ENCODE measurements at places on chromosomes 16 and 17.
A peak's percentile ranks its signal among the peaks of the same experiment; 100 is the strongest.

DNA sequence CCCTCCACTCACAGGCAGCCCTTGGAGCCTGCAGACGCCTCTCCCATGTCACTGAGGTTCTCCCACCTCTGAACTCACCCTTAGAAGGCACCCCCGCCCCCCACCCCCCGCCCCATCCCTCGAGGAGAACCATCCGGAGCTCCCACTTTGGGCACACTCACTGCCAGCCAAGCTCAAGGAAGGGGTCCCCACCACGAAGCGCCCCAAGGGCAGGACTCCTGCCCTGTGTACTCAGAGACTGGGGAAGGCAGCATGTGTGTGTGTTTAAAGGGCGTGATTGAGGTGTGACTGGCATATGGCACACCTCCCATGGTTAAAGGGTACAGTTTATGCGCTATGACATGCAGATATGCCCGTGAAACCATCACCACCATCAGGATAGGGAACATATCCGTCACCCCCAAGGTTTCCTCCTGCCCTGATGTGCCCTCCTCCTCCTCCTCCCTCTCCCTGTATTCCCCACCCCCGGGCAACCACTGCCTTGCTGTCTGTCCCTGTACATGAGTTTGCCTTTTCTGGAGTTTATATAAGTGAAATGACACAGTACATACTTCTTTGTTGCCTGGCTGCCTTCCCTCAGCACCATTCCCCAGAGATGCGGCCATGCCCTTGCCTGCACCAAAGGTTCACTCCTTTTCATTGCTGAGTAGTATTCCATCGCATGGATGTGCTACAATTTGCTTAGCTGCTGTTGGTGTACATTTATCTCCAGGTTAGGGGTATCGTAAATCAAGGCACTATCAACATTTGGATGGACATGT is 14.0 kb upstream of the RBFOX3 start:
- DNase-seq, result peak; percentile 3

DNA sequence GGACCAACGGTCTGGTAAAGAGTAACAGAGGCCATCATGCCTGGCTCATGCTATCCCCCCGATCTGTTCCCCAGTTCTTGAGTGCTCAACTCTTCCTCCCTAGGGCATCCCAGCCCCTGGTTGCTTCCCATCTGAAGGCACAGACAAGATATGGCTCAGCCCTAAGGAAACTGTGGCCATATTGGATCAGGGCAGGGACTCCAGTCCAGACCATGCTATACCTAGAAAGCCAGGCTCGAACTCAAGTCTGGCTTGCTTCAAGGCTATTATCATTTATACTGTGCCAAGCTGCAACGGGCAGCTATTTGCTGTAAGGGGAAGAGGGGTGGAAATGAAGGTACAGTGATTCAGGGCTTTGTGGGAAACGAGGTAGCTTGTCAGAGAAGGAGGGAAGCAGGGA is 2.8 kb downstream of the UBTF start:
- DNase-seq, result no peak

GRCh38 chr17:43543771-43544575 is 2.2 kb downstream of the ETV4 start:
- no peak for DNase-seq

DNA sequence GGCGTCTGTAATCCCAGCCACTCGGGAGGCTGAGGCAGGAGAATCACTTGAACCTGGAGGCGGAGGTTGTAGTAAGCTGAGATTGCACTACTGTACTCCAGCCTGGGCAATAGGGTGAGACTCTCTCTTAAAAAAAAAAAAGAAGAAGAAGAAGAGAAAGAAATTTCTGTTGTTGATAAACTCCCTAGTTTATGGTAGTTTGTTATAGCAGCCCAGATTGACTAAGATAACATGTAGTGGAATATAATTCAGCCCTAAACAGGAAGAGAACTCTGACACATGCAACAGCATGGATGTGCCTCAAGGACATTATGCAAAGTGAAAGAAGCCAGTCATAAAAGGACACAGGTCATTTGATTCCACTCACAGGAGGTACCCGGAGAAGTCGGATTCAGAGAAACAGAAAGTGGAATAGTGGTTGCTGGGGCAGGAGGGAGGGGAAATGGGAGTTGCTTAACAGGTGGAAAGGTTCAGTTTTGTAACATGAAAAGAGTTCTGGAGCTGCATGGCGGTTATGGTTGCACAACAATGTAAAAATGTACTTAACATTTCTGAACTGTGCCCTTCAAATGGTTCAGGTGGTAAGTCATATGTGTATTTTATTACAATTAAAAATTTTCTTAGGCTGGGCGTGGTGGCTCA is 26.0 kb upstream of the PRM1 start:
- no peak for DNase-seq

DNA sequence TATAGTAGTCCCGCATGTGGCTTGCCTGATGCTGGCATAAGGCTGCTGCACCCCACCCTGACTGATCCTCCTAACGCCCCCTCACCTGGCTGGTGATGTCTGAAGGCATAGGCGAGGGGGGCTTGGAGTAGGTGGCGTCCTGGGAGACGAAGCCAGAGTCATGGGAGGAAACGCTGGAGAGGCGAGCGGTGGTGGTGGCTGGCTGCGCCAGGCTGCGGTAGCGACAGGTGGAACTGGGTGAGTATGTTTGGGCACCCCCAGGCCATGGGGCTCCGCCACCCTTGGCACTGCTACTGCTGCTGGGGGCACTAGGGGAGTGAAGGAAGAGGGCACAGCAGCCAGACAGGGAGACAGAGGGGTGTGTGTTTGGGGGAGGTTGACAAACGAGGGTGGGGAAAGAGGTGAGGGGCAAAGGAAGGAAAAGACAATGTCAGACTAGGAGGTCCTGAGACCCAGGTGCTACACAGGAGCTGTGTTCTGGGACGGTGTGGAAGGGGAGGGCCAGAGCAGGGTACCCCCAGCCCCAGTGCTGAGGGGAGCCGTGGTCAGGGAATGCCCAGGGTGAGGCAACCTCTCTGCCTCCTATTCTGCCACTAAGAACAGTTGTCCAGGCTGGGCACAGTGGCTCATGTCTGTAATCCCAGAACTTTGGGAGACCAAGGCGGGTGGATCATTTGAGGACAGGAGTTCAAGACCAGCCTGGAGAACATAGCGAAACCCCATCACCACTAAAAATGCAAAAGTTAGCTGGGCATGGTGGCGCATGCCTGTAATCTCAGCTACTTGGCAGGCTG is 11.4 kb downstream of the MTSS2 start:
- DNase-seq, result no peak

DNA sequence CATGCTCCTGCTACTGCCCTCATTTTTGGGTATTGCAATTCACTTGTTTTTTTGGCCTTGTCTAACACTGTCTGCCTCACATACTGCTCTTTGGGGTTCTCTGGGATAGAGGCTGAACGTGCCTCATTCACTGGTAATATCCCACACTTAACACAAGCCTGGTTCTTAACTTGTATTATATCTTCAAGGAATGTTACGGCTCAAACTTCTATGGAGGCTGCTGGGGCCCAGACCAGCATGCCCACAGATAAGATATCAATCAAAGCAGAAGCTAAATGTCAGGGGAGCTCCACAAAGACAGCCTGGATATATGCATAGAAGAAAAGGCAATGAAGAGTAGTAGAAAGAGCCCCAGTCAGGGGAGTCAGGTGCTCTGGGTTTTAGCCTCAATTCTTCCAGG is 103.5 kb downstream of the WSCD1 start:
- DNase-seq, result no peak

Measured in iPS-NIHi11 (cell line).